ENCODE measurements at places on chromosomes 6 and 20.
A peak's percentile ranks its signal among the peaks of the same experiment; 100 is the strongest.

DNA sequence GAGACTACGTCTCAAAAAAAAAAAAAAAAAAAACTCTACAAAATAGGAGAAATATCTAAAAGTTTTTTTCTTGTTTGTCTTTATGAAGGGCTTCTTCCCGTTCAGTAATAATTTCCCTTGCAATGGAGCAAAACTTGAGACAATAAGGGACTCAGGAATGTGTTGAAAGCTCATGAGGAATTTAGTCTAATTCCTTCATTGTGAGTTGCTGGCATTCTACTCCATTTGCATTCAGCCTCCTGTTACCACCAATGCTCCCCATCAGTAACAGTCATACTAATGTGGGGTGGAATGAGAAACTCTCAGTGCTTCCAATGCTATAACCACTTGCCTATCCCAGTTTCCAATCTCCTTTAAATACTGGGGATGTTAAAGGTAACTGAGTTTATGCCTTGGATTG is 576.7 kb upstream of the AGPAT4 start:
- no peak for DNase-seq

DNA sequence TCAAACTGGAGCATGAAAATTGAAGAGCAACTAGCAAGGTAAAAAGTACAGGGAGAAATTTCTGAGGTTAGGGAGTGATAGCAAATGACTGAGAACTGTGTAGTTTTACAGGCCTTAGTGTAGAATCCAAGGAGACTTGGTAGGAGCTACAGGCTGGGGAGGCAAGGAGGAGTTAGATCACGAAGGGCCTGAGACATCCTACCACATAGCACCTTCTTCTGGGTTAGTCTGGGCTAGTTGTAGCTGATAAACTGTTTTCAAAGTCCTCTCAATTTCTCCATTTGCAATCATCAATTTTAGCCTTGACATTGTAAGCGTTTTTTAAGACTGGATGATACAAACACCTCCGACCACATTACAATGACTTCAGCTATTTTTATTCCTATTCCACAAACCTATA is 209.7 kb downstream of the TMEM200A start:
- no peak for DNase-seq

GRCh38 chr20:45940053-45940452 is 5.6 kb downstream of the PCIF1 start:
- DNase-seq, result no peak

DNA sequence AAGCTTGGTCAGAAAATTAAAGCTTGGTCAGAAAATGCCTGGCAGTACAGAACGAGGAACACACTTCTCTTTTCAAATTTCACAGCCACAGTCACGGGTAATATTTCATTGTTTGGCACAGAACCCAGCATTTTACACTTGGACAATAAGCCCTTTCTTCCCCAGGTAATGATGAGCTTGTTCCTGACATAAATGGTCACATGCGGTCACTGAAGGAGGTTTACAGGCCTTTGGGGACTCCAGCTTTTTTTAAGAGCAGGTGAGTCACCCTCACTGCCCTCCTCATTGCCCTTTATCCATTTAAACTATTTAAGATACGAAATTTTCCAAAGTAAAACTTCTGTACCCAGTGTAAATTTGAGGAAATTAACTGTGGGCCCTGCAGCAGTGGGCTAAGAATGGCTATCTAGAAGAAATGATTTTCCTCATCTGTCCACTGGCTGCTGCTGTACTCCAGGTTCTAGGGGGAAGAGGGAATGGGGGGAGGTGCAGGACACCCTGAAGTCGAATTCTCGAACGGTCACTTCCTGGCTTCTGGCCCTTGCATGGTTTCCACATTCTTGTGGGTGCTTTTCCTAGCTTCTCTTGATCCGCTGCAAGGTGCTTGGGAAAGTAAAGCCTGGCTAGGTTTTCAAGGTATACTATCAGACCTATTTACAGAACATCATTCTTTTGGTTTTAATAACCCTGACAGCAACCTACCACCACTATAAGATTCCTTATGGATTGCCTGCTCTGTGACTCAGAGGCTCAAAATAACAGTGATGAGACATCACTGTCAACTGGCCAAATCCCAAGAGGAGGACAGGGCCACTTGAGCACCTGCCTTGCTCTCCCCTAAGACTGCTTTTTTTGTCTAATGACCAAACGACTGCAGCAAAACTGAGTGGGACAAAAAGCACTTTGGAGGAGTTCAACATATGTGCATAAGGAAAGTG is 75.8 kb downstream of the PREP start:
- peak; percentile 66 for DNase-seq

DNA sequence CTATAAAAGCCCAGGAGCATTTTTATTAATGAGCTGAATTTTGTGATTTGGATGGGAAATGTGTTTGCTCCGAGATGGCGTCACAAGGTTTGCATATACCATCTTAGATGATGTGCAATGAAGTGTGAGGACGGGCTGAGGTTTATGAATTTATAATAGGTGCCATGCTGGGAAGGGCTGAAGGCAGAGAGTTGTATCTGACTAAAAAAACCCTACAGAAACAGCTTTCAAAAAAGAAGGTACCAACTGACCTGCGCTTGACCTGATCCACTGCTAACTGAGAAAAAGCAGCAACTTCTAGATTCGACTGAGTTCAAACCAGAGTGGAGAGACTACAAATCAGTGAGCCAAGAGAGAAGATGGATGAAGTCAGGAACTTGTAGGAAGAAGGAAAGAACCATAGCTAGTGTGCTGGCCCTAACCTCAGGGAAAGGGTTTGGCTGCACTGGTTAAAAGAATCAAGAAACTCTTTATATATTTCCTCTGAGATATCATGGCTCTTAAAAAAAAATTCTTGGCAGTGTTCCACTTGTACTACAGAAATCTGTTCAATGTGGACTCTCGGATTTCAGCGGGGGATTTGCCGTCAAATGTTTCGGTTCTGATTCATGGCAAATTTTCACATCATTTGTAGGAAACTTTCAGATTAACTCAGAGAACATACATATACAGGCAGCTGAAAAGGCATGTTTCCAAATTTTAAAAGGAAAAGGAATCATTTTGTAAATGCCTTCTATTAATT is 56.5 kb upstream of the HDGFL1 start:
- DNase-seq, result no peak

DNA sequence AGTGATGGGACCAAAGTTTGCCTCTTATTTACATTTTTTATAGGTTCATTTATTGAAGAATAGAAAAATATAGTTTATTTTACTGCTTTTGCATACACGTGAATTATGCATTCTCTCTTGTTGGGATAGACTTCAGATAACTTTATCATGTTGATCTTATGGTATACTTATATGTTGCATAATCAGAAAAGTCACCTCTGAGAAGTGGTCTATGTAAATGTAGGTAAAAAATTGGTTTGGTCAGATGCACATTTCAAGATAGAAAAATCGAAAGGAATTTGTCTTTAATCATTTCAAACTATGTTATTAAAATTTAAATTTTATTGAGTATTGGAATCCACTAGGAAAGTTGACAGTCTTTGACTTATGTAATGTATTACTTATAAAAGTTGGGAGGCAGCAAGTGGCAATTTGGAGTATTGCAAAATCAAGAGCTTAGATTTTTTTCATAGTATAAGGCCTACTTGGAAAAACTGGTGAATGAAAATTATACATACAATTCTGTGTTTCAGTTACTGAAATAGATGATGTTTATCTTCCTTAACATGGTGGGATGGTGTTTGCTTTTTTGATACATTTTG is 2.4 kb downstream of the PHF3 start:
- DNase-seq, result no peak

- DNase-seq, result no peak
Measured at GRCh38 chr6:21596145-21596948, 2.8 kb downstream of the SOX4 start.

DNA sequence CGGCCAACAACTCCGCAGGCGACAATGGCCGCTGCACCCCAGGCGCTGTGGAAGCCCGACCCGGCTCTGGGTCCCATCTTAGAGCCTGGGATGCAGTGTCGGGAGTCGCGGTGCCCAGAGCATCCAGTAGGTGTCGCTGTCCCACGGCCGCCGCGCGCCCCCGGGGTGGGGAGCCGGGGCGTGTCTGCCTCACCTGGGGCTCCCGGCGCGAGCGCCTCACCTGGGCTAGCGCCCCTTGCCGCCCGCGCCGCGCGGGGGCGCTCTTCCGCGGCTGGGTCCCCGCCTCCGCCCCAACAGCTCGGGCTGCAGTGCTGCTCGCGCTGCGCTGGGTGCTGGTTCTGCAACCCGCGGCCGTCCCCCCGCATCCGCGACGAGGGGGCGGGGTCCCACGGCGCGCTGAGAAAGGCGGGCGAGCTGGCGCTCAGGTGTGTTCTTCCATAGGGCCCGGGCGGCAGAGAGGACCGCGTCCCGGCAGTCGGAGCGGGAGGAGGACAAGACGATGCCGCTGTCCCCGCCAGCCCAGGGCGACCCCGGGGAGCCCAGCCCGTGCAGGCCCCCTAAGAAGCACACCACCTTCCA is at the start of gene CRYBG1:
Gene CRYBG1 (plus strand): TSS at position 308 of the 579 bp plus-strand sequence. CDS start 192 bp downstream, at position 500.
- no peak for DNase-seq

GRCh38 chr20:57967364-57967763 is 257.5 kb upstream of the PMEPA1 start:
- no peak for DNase-seq

DNA sequence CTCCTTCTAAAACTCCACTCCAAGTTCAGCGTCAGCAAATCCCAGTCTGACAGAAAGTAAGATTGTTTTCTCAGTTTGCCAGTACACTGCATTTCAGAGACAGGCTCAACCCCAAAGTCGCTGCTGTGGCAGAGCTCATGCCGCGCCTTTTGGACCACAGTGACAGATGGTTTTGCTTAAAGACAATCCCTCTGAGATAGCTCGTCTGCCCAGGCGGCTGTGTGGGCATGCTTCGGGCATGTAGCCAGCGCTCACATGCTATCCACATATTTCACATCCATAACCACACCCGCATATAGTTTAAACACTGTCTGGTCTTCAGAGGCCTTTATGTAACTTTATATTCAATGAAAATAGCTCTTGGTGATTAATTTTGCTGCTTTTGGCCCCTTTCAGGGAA is 14.7 kb upstream of the PXDC1 start:
- no peak for DNase-seq

DNA sequence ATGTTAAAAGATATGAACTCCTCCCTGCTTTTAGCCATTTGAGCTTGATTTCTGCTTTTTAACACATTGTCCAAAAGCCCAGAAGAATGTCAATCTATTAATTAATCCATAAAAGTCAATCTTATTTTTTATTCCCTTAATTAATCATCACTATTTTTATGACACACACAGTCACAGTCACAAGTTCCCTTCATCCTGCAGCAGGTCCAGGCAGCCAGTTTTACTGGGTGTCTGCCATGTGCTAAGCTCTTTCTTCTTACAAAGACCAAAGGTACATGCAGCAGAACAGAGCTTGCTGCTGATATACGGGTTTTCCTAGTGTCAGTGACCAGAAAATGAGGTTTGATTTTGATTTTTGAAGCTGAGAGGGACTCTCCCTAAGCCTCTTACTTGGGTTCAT is 53.3 kb upstream of the SLC22A23 start:
- DNase-seq, result no peak

DNA sequence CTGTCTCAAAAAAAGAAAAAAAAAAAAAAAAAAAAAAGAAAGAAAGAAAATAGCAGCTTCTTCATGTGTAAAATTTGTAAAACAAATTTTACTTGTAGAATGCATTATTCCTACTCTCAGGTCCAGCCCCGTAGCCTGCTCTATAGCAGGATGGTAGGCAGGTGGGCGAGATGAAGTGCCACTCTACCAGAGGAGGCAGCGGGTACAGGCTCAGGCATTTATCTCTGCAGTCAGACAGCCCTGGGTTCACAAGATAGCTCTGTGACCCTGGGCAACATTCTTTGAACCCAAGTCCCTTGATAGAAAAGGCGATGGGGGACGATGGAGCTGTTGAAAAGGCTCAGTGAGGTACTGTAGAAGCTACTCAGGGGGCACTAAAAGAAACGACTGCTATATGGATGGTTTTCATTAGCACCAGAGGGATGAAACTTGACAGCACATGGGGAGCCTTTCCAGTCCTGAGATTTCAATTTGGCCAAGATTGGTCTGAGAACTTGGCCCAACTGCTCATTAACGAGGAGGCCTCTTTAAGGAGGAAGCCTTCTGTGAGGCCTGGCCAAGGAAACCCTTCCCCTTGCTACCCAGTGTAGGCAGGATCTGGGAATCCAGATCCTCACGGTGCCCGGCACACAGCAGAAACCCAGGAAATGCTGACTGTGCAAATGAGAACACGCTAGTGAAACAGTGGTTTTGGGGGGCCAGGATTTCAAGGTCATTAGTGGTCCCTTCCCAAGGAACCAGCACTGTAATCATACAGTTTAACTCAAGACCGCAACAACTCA is 63.1 kb downstream of the MYH7B start:
- no peak for DNase-seq

DNA sequence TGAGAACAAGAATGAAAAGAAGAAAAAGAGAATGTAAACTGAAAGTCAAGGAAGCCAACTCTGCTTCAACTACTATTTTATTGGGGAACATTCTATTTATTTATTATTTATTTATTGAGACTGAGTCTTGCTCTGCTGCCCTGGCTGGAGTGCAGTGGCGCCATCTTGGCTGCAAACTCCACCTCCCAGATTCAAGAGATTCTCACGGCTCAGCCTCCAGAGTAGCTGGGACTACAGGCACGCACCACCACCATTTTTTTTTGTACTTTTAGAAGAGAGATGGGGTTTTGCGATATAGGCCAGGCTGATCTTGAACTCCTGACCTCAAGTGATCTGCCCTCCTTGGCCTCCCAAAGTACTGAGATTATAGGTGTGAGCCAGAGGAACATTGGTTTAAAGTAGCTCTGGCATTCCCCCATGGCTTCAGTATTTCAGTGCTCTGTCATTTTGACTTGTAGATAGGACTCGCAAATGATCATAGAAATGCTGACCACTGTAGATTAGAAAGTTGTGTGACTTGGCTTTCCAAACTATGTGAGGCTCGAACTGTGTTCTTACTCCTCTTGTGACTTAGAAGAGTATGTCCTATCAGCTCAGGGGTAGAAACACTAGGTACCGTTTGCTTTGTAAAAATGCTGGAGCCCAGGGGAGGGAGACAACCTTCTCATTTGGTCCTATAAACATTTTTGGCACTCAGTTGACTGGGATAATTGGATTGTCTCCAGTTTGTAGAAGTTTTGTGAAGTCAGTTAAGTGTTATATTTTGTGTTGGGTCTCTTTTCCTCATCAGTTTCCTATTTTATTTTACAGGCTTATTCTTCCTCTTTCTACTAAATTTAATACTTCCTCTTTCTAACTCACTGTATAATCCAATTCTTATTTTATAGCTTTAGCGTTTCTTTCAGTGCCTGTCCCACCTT is 544.9 kb upstream of the CITED2 start:
- no peak for DNase-seq

- no peak for DNase-seq
Measured at GRCh38 chr20:51583499-51583898, 41.0 kb upstream of the NFATC2 start.

- no peak for DNase-seq
Measured at GRCh38 chr6:106974999-106975737, 639 bp upstream of the CD24 start.

- DNase-seq, result no peak
Measured at GRCh38 chr20:2751878-2752566, 48.4 kb downstream of the CPXM1 start.

- no peak for DNase-seq
Measured at GRCh38 chr6:19664878-19665612, 172.1 kb upstream of the ID4 start.
